GM04503 (cell line): ENCODE measurements at places on chromosomes 6 and 20.

DNA sequence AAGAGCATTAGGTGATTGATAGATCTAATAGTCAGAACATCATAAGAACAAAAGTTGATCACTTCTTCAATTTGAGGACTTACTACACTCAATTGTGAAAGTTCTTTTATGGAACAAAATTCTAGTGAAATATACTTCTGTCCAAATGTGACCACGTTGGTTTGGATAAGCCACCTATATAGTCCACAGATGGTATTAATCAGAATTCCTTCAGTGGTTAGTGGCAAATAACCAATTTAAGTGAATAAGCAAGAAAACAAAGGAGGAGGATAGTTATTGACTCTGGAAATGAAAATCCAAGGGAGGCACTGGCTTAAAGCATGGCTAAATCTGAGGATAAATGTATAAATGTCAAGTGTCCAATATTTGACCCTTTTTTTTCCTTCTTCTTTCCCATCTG is 268.5 kb upstream of the MARCKS start:
- DNase-seq = peak; percentile 34

DNA sequence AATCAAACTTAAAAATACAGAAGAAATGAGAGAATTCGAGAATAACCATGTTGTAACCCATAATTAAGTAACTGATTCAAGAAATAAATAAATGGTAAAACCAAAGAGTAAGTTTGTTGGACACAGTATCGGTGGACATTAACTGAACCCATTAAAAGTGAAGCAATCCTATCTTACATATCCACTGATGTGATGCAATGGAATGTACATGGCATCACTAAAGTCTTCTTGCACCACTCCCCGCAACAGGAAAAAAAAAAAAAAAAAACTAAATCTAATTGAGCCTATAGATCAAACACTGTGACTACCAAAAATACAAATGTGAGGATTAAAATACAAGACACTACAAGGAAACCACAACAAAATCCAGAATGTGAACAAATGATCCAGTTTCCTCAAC is 7.9 kb downstream of the SNX14 start:
- no peak for DNase-seq

- no peak for DNase-seq
These were observed 58.2 kb downstream of the TRIM27 start for GRCh38 chr6:28865401-28866204.

GRCh38 chr6:145600299-145600698 is 135.0 kb downstream of the EPM2A start:
- DNase-seq = no peak

GRCh38 chr20:36277546-36277945 is 28.6 kb upstream of the DLGAP4 start:
- no peak for DNase-seq

DNA sequence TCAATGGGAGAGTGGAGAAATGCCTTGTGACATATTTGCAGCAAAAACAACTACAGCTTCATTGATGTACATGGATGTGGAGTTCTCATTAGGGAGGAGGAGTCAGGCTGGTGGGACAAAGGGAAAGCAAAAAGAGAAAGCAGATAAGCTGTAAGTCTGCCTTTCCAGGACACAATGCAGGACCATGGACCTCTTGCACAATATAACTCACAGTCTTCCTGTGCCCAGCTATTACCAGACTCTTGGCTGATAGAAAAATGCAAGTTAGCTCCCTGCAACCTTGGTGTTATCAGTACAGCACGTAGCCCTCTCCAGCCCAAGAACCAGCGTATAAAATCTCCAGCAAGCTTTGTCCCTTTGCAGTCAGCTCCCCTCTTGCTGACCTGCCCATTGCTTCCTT is 232.3 kb downstream of the NFATC2 start:
- DNase-seq = no peak

- DNase-seq = no peak
These were observed 158.1 kb downstream of the QKI start for GRCh38 chr6:163572612-163573011.

- DNase-seq = no peak
These were observed 84.9 kb upstream of the TMEM181 start for GRCh38 chr6:158474961-158475343.

- DNase-seq = no peak
These were observed 112.2 kb downstream of the SYCP2 start for GRCh38 chr20:59821201-59821600.

GRCh38 chr20:35171753-35172433 is at the start of gene PROCR:
TSS of gene PROCR (plus strand) at chr20:35172072. CDS start at chr20:35172155, 83 bp downstream.
- DNase-seq = peak; percentile 67

DNA sequence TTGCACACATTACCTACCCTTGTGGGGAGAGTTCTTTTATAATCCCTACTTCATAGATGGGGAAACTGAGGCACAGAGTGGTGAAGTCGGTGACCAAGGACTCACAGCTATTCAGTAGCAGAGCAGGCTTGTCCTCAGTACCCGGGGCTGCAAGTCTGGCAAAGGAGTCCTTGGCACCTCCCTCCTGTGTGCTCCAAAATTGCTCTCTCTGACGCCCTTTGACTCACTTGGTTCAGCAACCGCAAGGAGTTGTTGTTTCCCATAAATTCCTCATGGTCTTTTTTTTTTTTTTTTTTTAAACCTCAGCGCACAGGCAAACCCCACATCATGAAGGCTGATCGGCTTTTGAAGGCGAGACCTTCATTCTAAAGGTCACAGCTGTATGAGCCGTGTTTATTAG is 143.2 kb downstream of the CEBPB start:
- DNase-seq = peak; percentile 92

DNA sequence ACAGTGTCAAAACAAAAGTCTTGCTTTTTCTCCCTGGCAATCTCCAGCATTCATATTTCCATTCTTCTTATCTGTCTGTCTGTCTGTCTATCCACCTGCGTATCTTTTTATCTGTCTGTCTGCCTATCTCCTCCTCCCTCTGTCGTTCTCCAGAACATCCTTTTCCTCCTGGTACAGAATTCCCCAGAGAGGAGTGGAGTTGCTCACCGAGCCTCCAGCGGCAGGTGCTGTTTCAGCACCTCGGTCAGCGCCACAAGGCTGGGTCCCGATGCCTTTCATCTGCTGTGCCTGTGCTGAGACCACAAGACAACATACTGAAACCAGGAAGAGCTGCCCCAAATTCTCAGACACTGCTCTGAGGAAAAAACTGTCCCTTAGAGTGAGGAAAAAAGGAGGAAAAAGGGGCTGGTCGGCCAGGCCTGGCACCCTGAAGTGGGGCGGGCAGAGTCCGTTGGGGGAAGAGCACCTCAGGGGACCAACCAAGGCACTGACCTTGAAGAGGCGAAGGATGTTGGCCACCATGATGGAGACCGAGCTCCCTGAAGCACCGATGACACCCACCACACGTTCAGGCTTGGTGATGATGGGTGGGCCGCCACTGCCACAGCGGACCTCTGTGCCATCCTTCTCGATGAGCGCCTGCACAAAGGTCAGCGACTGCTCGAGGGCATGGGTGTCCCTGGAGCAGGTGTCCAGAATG is 13.3 kb downstream of the GRM4 start:
- no peak for DNase-seq

- no peak for DNase-seq
These were observed 62.1 kb downstream of the WDR27 start for GRCh38 chr6:169639653-169640278.

- DNase-seq = no peak
These were observed 23.9 kb downstream of the RIPOR2 start for GRCh38 chr6:24911796-24912382.

GRCh38 chr20:31713312-31714273 is 9.1 kb downstream of the BCL2L1 start:
- peak; percentile 87 for DNase-seq

- DNase-seq = no peak
These were observed 3.5 kb downstream of the FAM83B start for GRCh38 chr6:54850114-54850513.

DNA sequence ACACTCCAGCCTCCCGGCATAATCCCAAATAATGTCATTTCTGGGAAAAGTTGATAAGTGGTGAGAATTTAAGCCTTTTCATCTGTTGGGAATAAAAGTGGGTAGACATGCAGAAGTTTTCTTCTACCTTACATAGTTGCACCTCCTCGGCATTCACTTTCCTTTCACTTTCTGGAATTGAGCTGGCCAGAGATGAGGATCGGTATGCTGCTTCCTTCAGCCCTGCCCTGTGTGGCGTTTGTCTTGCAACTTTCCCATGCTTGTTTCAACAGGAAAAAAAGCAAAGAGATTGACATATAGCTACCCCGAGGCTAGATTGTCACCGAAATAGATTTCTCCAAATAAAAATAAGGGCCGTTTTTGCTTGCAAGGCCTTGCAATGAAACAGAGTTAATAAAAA is 65.8 kb upstream of the JAG1 start:
- no peak for DNase-seq
